ENCODE measurements at places on chromosomes 2 and 18.

GRCh38 chr2:24512831-24513230 is 21.8 kb downstream of the NCOA1 start:
- DNase-seq: no peak

- no peak for DNase-seq
Measured at GRCh38 chr2:178506101-178506500, 25.8 kb downstream of the PLEKHA3 start.

DNA sequence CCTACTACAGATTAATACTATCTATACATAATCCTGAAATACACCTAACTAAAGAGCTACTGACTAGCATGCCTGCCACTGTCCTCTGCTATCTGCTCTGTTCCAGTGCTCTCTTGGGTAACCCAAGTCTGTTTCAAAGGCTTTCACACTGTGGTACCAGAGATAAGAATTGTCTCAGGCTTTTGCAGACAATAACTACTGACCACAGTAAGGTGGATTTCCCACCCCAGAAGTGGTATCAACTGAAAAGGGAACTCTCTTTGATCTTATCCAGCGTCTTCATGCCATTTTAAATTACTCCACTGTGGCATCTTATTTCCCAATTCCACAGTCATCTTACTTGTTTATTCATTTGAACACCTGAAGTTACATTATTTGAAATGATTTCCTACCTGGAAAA is 190.2 kb downstream of the IKZF2 start:
- DNase-seq: no peak

DNA sequence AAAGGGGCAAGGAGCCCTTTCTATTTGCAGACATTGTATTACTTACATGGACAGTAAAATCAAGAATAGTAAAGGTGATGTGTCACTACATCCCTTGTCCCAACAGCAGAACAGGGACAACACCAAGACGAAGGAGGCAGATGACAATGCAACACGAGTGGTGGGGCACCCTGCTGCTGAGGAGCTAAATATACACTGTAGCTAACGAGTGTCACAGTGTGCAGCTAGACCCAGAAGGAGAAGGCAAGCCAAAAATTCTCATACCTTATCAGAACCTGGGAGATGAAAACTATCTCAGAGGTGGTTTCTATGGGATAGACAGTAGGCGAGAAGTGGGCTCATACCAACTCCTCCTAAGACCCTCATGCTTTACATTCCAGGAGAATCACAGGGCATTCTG is 518.4 kb upstream of the LRRTM1 start:
- DNase-seq: no peak

- peak; percentile 41 for DNase-seq
Measured at GRCh38 chr2:7707723-7708122, 790.5 kb downstream of the RNF144A start.

DNA sequence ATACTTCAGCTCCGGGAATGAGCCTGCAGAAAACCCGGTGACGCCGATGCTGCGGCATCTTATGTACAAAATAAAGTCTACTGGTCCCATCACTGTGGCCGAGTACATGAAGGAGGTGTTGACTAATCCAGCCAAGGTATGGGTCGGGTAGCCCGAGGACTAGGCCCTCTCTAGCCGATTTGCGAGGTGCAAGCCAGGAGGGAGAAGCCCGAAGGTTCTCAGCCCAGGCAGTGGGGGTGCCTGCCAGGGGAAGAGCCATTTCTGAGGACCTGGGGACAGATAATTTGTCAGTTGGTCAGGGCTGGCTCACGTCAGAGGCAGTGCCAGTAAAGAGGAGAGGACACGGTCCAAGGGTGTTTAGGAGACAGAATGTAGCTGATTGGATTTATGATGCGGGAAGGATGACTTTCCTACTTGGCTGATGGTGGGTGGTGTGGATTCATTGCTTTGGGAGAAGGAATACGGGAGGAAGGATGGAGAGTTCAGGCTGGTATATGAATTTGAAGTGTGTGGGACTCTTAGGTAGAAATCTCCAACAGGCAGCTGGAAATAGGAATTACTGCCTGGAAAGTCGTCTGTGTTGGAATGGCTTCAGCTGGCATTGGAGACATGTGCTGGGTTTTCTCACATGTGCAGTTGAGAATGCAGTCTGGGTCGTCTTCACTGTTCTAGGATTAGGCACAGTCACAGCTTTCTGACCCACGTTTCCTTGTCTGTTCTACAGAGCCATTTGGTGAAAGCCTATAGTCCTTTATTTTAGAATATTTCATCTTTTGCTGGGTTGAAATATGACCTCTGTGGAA is 874 bp downstream of the NDUFAF7 start:
- no peak for DNase-seq

DNA sequence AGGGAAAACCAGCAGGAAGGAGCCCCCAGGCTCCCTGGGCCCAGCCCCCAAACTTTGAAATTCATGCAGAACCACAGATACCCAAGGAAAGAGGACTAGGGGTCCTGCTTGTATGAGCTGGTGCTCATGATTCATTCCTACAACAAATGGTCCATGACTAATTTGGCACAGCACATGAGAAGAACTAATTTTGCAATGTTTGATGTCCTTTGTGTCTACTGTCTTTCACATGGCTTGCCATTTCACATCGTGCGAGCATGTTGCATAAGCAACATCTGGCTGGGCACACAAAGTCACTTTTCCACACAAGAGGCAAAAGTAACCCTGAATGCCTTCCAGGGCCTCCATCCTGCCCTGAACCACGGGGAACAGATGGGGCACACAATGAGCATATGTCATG is 149.6 kb upstream of the APCDD1 start:
- DNase-seq: no peak

GRCh38 chr18:64127172-64127571 is 21.7 kb downstream of the LINC00305 start:
- DNase-seq: no peak

DNA sequence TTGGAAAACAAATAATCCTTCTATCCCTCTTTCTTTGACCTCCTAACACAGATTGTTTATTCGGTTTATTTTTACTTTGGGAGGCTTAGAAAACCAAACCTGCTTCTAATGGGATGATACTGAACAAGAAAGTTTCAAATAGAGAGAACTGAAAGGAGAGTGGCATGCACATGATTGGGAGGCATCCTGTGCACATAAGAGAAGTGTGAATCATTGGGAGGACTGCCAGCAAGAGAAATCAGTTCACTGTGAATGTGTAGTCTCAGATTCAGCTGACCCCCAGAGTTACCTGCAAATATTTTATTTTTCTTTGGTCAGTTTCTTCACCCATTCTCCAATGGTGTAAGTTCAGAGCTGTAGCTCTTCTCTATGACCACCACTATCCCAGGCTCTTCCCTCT is 1363.2 kb upstream of the ACVR2A start:
- peak; percentile 60 for DNase-seq

DNA sequence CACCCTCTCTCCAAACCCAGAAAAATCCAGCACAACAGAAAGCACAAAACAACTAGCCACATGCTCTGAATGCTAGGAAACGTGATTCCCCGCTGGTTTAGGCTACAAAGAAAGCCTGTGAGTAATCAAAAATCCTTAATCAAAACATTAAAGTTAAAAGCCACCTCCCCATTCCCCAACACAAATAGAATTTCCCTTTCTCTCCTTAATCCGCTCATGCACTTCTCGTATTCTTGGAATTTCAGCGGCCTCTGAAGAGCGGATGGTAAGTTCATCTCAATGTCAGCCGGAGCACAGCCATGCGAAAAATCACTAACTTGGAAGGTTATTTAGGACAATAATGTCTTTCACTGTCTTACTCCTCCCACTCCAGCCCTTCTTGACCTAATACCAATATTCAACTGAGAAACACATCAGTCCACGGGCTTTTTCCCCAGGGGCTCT is 126.7 kb downstream of the OSBPL1A start:
- DNase-seq: peak; percentile 37

GRCh38 chr2:64757126-64757525 is 103.4 kb upstream of the SERTAD2 start:
- DNase-seq: no peak

DNA sequence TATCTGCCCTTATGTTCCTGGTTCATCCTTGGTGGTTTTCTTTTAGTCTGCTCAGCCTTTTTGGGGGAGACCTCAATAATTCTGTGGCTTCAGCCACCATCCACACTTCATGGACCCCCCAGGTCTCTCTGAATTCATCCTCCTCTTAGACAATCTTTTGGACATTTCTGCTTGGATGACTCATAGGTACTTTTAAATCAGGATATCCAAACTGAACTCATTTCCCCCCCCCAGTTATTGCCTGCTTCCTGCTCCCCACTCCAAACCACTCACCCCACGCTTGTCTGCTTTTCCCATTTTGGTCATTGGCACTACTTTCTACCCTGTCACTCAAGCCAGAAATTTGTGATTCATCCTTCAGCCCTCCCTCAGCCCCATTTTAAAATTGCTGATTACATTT is 78.5 kb downstream of the TANC1 start:
- peak; percentile 62 for DNase-seq
